ENCODE measurements at places on chromosomes 2 and 18.
A peak's percentile ranks its signal among the peaks of the same experiment; 100 is the strongest.

DNA sequence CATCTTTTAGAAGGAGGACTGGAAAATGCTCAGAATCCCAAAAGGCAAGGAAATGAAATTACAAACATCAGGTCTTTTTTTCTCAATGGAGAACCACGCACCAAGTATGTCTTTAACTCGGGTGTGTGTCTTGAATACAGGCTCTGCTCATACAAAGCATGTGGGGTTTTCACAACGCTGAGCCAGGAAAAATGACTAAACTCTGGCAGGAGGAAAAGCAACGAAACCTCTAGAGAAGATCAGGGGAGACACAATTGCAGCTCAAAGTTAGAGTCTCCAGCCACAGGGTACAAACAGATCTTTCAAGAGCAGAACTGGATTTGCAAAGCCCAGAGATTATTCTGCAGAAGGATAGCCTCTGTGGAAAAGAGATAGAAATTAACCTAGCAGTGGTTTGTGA lies 42.8 kb upstream of the TPO start:
- no peak for DNase-seq

DNA sequence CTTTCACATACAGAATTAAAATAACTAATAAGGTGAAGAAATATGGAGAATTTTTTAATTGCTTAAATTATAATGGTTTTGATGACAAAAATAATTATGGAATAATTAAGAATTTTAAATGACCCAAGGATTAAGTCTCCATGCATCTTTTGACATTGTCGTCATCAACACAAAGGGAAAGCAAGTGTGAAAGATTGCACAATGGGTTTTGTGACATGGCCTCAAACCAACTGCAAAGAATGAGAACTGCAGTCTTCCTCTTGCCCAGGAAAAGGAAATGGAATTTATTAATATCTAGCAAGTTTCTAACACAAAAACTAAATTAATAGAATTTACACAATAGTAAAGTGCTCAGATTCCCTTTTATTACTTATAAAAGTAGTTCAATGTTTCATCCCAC lies 329.1 kb upstream of the PKDCC start:
- no peak for DNase-seq

DNA sequence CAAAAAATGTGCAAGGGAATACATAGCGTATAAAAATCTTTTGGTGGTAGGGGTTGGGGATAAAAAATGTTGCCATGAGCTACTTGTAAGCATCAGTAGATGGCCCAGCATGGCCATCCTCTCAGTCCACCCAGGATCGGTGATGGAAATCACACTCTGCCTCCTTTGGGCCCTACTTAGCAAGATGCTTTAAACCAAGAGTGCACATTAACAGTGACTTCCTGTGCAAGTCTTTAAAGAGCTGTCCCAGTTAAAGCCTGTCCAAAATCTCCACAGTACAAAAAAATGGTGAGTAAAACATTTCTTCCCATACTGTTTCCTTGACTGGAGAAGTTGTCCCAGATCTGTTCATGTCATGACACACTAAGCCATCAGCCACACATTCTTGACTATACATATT lies 18.0 kb downstream of the ANKRD44 start:
- DNase-seq: no peak

- DNase-seq: no peak
Measured at GRCh38 chr2:223222397-223222796, 170.4 kb downstream of the KCNE4 start.

GRCh38 chr2:387980-388421 lies 100.1 kb upstream of the ALKAL2 start:
- no peak for DNase-seq

DNA sequence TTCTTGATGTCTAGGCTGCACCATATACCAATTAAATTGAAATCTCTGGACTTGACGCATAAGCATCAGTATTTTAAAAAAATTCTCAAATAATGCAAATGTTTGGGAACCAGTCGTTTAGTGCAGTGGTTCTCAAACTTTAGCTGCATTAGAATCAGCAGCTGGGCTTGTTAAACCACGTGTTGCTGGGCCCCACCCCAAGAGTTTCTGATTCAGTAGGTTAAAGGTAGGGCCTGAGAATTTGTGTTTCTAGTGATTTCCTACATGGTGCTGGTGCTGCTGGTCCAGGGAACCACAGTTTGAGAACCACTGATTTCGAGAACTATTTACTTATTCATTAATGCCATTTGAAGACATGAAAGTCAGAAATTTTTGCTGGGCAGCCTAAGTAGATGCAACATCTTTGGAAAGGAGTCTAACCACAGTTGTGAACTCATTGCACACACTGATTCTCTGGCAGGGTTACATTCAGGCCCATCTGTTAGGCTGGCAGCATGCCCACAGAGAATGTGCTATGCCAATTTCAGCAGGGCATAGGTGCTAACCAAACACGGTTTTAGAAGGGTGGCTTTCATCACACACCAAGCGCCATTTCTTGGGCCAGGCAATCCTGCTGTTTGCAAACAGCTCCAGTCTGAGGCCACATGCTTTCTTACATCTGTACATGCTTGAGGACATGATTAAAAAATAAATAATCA lies 26.4 kb upstream of the ATP5MC3 start:
- no peak for DNase-seq

GRCh38 chr2:70854411-70854810 lies 18.8 kb upstream of the CD207 start:
- DNase-seq: peak; percentile 40

DNA sequence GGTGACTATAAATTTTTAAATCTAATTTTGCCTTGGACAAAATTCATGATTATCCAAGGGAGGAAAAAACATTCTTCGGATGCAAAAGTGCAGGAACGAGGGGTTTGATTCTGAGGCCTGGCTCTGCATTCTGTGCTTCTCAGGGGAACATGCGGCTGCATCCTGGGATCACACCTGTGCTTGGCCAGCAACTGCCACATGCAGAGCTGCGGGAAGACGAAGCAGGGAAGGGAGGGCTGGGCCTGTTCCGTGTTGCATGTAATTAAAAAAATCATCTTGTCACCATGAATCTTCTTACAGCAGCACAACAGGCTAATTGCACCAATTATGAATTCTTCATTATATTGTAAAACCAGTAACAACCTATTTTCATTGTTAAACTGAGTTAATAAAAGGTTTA lies 158.0 kb upstream of the ALKAL2 start:
- no peak for DNase-seq

GRCh38 chr2:208101716-208102631 lies 22.4 kb downstream of the CRYGD start:
- DNase-seq: no peak

- DNase-seq: no peak
Measured at GRCh38 chr2:187013058-187013457, 164.1 kb upstream of the ZSWIM2 start.

- peak; percentile 20 for DNase-seq
Measured at GRCh38 chr2:20403774-20404312, 43.0 kb upstream of the RHOB start.

DNA sequence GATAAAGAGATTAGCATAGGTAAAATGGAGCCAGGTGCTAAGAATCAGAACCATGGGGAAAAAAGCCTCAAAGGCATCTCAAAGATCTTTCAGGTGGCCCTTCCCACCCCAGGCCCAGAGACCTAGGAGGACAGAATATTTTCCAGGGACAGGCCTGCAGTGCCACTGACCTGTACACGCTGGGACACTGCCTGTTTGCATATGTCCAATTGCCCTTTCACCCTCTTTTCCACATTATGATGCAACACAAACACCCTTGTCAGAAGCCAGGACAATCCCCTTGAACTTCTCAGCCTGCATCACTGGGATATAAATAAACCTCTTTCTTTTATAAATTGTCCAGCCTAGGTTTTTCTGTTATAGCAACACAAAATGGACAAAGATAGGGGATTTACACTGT lies 419.1 kb downstream of the TRIB2 start:
- no peak for DNase-seq

- DNase-seq: no peak
Measured at GRCh38 chr2:156340377-156340776, 7.9 kb upstream of the NR4A2 start.

DNA sequence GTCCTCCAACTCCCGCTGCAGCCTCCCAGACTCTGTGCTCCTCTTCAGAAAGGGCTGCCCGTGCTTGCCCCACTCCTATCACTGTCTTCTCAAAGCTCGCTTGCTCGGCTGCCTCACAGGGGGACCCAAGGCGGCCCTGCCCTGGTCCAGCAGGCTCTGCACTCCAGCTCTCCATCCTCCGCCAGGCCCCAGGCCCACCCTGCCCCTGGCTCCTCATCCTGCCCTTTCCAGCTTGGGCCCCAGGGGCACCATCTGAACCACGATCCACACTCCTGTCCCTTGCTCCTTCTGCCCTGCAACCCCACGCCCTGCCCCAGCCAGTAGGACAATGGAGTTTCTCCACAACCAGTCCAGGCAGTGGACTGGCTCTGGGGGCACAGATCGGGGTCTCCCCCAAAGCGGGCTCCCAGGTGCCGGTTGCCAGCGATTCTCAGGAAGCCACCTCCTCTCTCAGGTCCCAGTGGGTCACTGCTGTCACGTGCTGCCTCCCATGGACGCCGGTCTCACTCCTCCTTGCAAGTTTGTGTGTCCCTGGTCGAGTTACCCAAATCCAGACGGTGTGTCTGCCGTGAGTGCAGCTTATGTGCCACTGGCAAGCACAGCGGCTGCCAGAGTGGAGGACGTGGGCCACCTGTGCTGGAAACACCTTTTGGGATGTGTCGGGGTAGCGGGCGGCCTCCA lies 238.5 kb downstream of the HDAC4 start:
- no peak for DNase-seq
